Anterior cingulate cortex (tissue), 58 donors: ENCODE measurements at places on chromosomes 16 and 17.

DNA sequence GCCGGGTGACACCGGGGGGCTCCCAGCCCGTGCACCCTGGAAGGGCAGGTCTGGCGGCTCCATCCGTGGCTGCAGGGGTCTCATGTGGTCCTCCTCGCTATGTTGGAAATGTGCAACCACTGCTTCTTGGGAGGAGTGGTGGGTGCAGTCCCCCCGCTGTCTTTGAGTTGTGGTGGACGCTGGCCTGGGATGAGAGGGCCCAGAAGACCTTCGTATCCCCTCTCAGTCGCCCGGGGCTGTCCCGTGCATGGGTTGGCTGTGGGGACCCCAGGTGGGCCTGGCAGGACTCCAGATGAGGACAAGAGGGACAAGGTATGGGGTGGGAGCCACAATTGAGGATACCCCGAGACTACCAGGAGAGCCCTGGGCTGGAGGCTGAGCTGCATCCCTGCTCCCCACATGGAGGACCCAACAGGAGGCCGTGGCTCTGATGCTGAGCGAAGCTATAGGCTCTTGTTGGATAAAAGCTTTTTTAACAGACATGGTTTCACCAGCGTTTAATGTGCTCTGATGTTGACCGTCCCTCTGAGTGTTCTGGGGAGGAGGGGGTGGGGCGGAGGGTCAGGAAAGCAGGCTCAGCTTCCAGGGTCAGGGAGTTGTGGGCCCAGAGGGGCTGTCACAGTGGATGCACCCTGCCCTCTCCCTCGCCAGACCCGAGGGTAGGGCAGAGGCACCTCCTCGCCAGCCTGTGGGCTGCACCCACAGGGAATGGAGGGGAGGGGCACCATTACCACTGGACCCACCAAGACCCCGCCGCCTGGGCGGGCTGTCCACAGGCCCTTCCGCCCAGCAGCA is 5.4 kb downstream of the SPATA2L start:
- no peak for DNase-seq

DNA sequence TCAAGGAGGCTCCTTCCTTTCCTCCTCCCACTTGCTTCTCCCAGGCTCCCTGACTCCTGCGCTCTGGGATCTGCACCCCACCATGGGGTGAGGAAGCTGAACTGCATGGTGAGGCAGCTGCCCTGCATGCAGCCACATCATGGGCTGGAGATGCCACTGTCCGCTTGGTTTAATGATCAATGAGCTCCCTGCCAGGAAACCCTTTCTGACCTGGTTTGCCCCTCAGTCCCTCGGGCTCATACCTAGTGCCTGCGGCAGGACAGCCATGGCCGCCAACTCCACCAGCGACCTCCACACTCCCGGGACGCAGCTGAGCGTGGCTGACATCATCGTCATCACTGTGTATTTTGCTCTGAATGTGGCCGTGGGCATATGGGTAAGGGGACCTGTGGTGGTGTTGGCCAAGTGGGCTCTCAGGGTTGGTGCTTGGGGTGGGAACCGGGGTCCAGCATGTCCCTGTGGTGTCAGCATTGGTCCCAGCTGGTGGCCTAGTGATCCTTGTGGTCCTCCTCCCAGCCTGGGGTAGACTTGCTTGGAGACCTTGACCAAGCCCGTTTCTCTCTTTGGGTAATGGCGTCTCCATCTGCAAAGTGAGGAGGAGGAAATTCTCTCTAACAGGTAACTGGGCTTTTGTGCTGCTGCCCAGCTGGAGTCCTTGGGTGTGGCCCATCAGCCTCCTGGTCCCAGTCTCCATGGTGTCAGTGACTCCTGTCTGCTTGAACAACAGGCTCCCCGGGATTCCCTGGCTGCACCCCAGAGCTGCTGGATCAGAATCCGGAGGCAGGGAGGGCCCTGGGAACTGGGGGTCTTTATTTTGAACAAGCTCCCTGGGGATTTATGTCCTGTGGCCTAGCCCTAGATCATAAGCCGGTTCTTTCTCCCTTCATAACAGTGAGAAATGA is at the start of gene SLC5A10:
Gene SLC5A10 (plus strand): TSS at position 225 of the 902 bp plus-strand sequence. CDS start 41 bp downstream, at position 266.
- DNase-seq = no peak

DNA sequence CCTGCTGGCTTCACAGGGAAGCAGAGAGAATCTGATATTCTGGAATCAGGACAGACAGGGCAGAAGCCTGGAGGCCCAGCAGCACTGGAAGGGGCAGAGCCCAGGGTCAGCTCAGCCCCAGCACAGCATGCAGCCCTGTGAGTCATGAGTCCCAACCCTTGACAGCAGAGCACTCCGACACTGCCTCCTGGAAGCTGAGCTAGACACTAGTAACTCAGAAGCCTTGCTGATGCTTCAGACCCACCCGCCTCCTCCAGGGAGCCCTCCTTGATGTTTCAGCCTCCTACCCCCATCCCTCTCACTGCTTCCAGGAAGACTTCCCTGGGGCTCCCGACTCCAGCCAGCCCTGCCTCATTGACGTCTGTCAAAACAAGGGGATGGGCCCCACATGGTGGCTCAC is 6.9 kb downstream of the CAMKK1 start:
- no peak for DNase-seq

- DNase-seq = no peak
Measured at GRCh38 chr16:50652836-50653425, 28.2 kb downstream of the SNX20 start.

DNA sequence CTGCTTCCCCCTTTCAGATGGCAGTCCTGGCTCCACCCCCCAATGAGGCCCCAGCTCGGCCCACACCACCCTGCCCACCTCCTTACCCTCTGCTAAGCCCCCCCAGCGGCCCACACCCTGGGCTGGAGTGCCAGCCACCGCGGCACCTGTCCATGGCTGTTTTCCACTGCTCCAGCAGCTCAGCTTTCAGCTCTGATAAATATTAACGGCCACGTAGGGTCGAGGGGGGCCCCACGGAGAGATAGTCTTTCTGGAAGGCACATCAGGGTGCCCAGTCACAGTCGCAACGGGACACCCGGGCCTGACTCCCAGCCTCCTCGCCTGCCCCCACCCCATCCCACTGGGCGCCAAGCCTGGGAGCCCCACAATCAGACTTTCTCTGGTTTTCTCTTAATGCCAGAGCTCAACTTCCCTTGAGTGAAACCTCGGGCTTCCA is 46.5 kb upstream of the CIBAR2 start:
- no peak for DNase-seq

DNA sequence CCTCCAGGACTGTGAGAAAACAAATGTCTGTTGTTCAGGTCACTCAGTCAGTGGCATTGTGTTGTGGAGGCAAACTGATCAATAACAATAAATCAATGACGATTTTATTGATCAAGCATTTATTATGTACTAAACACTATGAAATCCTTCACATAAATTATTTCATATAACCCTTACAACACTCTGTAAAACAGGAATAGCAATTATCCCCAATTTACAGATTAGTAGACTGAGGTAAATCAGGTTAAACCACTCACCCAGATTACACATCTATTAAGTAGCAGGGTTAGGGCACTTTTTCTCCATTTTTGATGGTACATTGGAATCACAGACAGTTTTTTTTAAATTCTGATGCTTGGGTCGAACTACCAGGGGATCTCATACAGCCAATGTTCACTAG is 372.8 kb upstream of the MAF start:
- DNase-seq = no peak

DNA sequence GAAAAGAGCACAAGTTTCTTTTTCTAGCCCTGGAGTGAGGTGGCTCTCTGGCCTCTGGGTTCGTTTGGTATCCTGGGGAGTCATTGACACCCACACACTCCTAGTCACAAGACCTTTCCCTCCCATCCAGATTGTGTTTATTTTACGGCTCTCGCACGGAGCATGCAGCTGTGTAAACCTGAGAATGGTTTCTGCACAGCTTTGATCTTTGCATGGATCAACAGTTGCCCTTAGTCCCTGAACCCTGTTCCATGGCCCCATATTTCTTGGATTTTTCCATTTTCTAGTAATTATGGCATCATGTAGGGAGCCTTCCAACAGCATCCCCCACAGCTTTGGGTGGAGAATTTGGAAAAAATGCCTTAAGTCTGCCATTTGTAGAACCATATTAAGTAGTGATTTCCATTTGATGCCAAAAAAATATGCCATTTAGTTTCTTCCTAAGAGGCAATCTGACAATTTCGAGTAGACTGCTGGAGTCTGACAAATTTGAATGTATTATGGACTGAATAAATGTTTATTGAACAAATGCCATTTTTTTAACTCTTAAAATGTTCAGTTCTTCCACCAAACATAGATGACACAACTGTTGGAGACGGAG is 197.7 kb downstream of the WWOX start:
- DNase-seq = no peak

- no peak for DNase-seq
Measured at GRCh38 chr17:41451154-41451728, 10.5 kb upstream of the KRT38 start.

DNA sequence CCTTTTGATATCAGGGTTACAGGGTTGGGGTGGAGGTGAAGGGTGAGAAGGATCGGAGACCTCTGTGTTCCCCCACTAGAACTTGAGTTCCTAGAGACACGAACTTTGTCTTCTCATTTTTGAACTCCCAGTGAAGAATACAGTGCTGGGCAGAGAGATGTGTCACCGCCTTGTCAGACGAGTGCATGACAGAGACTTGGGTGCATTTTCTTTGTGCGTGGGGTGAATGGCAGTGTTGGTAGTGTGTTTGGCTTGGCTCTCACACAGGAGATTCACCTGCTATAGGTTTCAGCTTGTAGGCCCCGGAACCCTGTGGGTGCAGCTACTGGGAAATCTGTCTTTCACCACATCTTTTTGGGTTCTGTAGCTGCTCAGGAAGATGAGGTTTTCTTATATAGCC is 40.0 kb upstream of the CCR7 start:
- DNase-seq = no peak

- DNase-seq = no peak
Measured at GRCh38 chr16:66936462-66936861, 1.1 kb downstream of the CES2 start.

- no peak for DNase-seq
Measured at GRCh38 chr16:28265822-28266221, 26.5 kb upstream of the SBK1 start.

GRCh38 chr16:88655733-88656281 is 5.0 kb upstream of the CYBA start:
- DNase-seq = no peak

DNA sequence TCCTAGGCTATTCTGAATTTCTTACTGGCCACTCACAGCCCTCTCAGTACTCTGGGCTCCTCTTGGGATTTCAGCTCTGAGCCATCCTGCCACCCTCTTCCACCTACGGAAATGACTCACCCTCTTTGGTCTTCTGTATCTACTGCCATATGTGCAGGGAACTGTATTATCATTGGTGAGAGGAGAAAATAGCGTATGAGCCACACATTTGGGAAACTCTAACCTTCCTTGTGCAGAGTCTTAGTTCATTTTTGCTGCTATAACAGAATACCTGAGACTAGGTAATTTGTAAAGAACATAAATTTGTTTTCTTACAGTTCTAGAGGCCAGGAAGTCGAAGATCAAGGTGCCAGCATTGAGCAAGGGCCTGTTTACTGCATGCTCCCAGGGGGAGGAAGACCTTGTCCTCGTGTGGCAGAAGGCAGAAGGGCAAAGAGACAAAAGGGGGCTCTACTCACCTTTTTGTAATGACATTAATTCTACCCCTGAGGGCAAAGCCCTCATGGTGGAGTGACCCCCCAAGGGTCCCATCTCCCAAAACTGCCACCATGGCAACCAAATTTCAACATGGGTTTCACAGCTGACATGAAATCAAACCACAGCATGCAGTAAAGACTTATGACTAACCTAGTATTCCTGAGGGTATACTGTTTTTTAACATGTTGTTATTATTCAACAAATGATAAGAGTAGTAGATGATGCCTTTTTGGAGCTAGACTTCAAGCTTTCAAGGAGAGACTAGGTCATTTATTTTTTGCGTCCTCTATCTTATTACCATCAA is 191.8 kb downstream of the PRKCA start:
- no peak for DNase-seq

DNA sequence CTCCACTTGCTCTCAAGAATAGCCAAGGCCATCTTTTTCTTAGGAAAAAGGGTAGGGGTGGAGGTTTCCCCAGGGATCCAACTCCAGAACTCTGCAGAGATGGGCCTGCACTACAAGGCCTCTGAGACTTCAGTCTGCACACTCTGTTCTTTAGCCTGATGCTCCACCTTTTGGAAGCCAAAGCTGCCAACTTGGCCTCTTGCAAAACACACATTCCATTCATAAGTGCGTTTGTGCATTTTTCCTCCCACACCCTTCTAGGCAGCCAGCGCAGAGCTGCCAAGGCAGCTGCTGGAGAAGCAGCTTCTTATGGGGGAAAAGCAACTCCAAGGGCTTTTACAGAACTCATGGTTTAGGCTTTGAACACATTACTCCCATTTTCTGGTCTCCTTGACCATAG is 45.3 kb downstream of the REXO5 start:
- DNase-seq = no peak

- no peak for DNase-seq
Measured at GRCh38 chr16:89135971-89136765, 35.4 kb upstream of the CDH15 start.

- DNase-seq = no peak
Measured at GRCh38 chr17:15886804-15887203, 58.1 kb upstream of the ADORA2B start.

DNA sequence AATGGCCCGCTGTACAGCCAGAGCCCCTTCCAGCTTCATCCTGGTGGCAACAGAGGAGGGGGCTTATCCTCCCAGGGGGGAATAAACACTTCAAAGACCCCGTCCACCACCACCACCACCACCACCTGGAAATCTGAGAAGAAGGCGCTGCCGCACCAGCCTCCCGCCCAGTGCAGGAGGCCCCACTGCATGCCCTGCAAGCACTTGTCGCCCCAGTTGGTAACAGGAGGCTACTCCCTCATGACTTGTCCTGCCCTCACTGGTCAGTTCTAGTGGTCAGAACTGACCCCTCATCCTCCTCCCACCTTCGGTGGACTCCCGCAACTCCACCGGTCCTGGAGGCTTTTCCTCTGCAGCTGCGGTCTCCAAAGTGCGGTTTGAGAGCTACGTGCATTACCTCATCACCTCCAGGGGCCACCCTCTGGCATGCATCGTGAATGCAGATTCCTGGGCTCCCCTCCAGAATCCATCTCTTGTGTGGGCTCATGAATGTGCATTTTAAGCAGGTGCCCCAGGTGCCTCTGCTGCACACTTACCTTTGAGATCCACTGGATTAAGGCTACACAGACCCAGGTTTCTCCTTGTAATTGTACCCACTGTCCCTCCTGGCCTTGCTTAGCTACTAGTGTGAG is 71.8 kb downstream of the SRCIN1 start:
- no peak for DNase-seq

DNA sequence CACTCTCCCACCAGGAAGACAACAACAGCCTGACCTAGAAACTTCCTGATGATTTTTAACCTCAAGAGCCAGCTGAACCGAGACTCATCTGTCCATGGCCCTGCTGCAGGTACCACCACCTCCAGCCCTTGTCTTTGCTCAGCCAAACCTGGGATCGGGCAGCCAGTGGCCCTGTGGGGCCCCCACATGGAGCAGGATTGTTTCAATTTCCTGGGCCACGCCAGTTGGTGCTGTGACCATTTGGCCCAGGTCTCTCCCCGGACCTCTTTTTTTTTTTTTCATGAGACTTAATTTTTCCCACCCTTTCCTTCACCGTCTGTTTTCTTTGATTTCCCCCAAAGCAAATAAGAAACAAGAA is 8.3 kb upstream of the HOXB2 start:
- no peak for DNase-seq

- DNase-seq = no peak
Measured at GRCh38 chr17:71869293-71869692, 251.5 kb upstream of the SOX9 start.
